Activated CD8-positive, alpha-beta memory T cell treated with anti-CD3 and anti-CD28 coated beads for 1 hour (primary cell): ENCODE measurements at places on chromosomes 2 and 18.

GRCh38 chr2:7517088-7517487 is 599.9 kb downstream of the RNF144A start:
- DNase-seq, result no peak

DNA sequence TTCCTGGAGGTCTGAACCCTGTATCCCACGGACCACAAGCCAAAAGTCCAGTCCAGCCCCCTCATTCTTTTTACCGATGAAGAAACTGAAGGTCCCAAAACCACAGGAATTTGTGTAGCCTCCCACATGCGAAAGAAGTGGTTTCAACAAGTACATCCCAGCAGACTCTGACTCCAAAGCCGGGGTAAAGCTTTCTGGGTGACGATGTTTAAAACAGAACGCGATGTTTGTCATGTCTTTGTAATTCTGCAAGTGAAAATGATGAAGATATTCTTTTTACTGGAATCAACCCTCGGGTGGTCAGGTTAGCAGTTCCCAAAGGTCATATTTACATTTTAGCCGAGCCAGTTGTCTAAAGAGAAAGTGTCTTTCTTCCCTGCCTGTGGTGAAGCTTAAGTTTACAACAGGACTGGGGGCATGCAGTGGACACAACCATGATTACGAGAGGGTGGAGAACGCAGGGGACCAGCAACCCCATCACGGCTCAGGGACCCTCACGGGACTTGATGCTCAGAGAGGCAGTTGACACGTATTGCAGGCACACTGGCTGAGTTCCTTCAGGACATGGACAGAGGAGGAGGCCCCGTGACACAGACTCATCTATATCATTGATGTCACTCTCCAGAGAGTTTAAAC is 17.8 kb upstream of the TMEM131 start:
- no peak for DNase-seq

DNA sequence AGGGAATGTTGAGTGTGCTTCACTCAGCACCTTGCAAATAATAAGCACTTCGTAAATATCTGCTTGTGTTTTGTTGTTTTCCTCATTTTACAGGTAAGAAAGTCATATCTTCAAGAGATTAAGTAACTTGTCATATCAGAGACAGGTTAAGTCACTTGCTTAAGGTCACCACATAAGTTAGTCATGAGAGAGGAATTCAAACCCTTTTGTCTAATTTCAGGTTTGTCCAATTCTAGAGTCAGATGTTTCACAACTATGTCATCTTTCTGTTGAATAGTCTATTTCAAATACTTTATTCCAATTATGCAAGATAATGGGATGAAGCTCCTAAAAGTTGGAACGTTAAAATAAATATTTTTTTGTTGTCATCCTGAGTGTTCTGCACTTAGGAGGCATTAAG is 13.5 kb upstream of the CUL3 start:
- DNase-seq, result no peak

- DNase-seq, result no peak
Observed at GRCh38 chr2:168884975-168885374, 5.3 kb downstream of the SPC25 start.

DNA sequence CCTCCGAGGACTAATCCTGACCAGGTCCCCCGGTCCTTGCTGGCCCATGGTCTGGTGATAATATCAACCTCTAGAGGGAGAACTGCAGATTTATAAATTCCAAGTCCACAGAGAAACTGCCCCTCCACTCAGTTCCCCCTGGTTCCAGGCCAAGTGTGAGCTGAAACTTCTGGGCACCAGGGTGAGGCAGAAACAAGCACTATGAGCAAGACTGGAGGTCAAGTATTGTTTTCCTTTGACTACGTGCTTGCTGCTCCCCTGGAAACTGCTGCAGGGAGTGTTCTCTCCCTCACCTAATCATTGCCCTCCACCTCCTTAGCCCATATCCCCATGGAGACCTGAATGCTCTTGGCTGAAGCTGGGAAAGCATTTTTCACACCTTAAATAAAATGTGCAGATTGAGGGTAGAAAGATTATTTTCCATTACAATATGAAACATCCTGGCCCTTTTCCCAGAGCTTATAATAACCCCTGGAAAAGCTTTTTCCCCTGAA is 135.2 kb downstream of the RDH14 start:
- DNase-seq, result no peak

- DNase-seq, result no peak
Observed at GRCh38 chr2:118246079-118246478, 157.8 kb downstream of the INSIG2 start.

DNA sequence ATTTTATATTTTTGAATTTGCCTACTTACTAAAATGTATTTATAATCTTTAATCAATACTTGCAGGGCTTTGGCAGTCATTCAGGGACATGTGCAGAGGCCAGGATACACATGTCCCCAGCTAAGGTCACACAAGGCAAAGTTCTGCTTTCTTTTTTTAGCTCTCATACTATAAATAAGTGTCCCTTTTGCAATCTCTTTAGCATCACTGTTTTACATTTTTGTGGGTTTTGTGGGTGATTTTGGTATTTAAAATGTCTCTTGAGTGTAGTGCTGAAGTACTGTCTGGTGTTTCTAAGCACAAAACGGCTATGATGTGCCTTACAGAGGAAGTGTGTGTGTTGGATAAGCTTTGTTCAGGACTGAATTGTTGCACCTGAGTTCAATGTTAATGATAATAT is 309.0 kb upstream of the GULP1 start:
- DNase-seq, result no peak

DNA sequence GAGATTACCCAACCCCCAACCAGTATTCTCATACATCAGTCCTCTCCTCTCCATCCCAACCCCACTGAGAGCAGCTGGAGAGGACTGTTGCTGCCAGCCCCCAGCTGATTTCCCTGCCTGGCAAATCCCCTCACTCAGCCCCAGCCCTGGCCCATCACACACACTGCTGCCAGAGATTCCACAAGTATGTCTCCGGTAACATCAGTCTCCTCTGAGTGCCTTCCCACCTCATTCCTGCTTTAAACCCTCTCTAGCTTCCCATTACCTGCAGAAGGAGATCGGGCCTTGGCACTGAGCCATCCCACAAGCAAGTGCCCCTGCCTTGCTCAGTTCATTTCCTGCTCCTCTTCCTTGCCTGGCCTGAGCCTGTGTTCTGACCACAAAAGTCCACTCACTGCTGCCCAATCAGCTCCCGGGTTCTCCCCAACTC is 50.6 kb upstream of the ZFP36L2 start:
- no peak for DNase-seq

DNA sequence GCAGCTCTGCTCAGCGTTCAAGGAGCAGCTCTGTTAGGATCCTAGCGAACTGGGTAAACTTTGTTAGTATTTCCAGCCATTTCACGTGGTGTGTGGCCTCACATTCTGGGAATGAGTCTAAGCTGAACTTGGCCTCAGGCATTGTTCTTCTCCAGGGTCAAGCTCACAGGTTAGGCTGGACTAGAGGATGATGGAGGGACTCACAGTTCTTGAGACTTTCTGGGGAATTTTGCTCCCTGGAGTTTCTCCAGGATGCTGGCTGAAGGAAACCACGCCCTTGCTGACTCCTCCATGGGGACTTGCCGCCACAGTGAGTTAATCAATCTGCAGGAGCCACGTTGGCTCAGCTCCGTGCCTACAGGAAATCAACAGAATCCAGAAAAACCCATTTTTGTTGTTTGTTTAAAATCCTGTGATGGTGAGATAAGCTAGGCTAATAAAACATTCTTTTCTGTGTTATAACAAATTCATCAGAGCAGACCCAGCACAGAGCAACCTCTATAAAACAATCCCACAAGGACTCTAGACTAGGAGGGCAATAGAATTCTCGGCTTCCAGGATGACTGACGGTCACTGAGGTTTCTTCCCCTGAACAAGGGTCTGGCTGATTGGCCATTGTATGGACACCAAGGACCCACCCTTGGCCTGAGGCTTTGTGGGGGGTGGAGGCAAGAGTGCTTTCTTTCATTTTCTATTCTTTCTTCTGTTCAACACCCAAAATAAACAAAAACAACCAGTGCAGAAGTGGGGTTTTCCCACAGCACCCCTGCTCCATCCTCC is 12.6 kb downstream of the CNDP1 start:
- no peak for DNase-seq

- DNase-seq, result no peak
Observed at GRCh38 chr2:8146132-8147005, 535.5 kb upstream of the ID2 start.

DNA sequence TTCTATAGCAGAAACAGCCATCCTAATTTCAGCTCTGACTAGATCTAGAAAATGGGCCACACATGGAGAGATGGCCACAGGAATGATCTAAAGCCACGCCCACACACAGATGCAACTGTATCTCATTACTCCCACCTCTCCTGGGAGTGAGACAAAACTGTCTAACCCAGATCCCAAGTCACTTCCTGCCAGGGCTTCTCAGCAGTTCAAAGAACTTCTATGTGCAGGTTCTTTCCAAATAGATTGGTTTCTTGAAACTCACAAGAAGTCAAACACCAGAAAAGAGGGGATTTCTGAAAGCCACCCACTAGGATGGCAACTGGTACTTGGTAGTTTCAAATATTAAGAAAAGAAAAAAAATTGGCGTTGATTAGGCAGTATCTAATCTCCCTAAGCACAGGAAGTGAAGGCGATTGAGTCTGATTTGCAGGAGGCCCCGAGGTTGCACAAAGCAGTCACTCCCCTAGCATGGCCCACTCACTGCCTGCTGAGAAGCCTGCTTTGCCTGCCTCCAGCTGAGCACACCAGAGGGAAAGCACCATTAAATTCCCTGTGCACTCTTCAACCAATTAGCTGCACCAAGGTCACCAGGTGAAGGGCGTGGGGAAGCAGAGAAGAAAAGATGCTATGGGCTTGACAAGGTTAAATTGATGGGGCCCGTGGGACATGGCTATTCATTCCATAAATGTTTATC is 51.1 kb downstream of the PAPOLG start:
- DNase-seq, result no peak

- no peak for DNase-seq
Observed at GRCh38 chr2:10260130-10260529, 42.6 kb upstream of the HPCAL1 start.

DNA sequence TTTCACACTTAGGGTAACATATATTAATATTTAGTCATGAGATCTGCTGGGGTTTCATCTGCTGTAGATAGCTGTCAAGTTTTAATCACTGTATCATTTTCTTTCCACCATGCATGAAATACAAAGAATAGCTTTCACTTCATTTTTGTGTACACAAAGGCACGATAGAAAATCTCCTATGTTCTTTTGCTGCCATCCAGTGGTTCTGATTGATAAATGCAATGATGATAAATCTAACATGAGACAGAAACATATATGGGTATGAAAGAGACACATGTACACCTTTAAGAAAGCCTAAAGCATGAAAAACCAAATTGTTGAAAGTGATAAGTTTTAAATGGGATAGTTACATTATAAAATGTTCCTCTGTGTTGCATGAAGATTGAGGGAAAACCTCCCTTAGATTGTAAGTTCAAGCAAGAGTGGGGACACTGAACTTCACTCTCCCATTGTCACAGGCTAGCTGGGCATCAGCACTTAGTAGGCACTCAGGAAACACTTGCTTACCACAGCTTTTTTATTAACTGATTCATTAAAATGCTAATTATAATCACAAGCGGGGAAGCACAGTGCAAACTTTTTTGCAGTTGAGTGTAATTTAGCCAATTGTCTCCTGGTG is 31.2 kb downstream of the C1D start:
- no peak for DNase-seq

DNA sequence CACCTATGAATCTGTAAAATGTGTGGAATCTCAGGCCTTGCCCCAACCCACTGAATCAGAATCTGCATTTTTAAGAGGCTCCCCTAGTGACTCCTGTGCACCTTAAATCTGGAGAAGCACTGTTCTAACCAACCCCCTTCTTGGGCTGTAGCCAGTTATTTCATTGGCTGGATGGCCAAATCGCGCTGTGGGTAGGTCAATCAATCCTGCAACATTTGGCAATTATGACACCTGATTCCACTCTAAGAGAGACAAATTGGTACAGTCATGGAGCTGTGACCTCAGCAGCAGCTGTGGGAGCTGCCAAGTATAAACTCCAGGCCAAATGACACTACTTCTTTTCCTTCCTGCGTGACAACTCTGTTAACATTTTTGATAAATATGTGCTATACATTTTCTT is 208.7 kb downstream of the CLIP4 start:
- no peak for DNase-seq

- no peak for DNase-seq
Observed at GRCh38 chr2:202023198-202023903, 10.3 kb upstream of the FZD7 start.

DNA sequence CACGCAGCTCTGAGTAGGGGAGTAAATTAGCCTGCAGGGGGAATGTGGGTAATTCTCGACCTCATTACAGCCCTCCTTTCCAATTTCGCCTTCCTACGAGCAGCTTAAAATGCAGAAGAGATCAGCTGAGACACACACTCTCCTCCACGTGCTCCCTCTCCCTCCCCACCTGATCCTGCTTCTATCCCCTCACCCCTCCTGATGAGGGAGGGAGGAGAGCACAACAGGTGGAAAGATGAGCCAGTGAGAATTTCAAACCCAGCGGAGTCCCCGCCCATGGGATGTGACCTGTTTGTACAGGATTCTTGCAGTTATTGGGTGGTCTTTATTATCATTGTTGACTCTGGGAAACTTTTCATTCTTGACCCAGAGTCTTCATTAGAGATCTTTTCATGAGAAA is 35.5 kb downstream of the DDX18 start:
- no peak for DNase-seq

- DNase-seq, result no peak
Observed at GRCh38 chr2:886072-887022, 64.3 kb upstream of the SNTG2 start.

DNA sequence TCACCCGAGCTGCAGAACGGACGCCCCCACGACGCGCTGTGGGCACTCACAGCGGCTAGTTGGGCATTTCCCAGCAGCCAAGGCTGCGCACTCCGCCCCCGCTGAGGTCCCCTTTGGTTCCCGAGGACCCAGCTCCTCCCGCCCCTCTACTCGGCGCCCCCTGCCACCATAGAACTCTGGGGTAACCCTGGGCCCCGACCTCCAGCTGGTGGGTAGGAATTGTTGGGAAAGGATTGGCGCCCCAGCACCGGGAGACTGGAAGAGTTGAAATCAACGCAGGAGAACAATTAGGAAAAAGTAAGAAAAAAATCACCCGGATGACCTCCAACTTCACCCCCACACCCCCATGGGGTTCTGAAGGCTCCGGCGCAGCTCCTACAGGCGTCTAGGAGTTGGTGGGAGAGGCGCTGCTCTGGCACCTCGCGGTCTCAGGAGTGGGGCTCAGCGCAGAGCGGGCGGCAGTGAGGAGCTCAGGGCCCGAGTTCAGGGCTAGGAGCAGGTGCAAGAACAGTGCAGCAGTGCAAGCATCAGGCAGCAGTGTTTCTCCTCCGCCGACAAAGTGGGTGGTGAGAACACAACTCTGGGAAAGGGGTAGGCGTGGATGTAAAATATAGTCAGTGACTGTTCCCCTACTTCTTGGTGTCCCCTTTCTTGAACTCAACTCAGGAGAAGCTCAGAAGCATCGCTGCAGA is 14.0 kb downstream of the POU3F3 start:
- DNase-seq, result no peak

DNA sequence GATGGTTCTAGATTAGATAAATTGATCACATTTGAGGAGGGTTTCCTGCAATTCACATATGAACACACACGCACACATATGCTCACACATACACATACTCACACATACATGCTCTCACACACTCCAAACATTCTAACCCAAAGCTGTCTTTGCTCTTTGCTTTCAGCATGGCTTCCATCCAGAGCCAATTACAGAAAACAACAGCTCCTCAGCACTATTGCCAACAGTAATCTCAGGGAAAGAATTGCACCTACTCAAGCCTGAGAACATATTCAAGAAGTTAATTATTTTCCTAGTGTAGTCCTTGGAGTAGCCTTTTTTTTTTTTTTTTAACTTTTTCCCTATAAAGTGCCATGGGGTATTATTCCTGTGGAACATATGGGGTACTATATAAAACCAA is 246.9 kb upstream of the PARD3B start:
- DNase-seq, result no peak
